Bronchus fibroblast of lung (primary cell): ENCODE measurements at places on chromosomes 11 and 22. TPM values are rescaled to one million over a fixed set of nuclear protein-coding genes. Genes with fewer than 3 reads are reported as not detected.

SIAE gene
- total RNA-seq, result 9.4 and 10.9 TPM in 2 replicates

MYO7A gene
- 0.15 TPM in 1 of 2 replicates, not detected in the other for total RNA-seq

UCP2 gene
- total RNA-seq, result 20.7 and 21.6 TPM in 2 replicates

POTEH gene
- total RNA-seq, result not detected in 2 replicates

PNPLA3 gene
- total RNA-seq, result 10.4 and 10.7 TPM in 2 replicates

NRGN gene
- total RNA-seq, result 6.6 and 7.1 TPM in 2 replicates

ABTB2 gene
- 2.4 TPM in 2 replicates for total RNA-seq

GGT5 gene
- 10.3 and 10.6 TPM in 2 replicates for total RNA-seq

SLC17A6 gene
- total RNA-seq, result not detected in 2 replicates

THY1 gene
- 64.8 and 72.6 TPM in 2 replicates for total RNA-seq

MTMR3 gene
- 8.8 and 9.1 TPM in 2 replicates for total RNA-seq

BID gene
- 28.5 and 41.7 TPM in 2 replicates for total RNA-seq

BAIAP2L2 gene
- total RNA-seq, result 0.17 and 0.59 TPM in 2 replicates

GNAZ gene
- total RNA-seq, result 0.89 and 1.2 TPM in 2 replicates

OR51E2 gene
- not detected in 2 replicates for total RNA-seq

OR52I1 gene
- total RNA-seq, result not detected in 2 replicates

GRAP2 gene
- not detected in 2 replicates for total RNA-seq

RNF169 gene
- total RNA-seq, result 7.9 and 10.3 TPM in 2 replicates

OR2AG2 gene
- total RNA-seq, result under 0.01 and 0.15 TPM in 2 replicates

C11orf98 gene
- 128 and 158 TPM in 2 replicates for total RNA-seq

C11orf42 gene
- not detected in 2 replicates for total RNA-seq

ALX4 gene
- not detected in 2 replicates for total RNA-seq

CHST1 gene
- 0.67 and 0.74 TPM in 2 replicates for total RNA-seq

MFRP gene
- total RNA-seq, result not detected in 2 replicates

OR52N4 gene
- not detected in 2 replicates for total RNA-seq

SLC1A2 gene
- under 0.01 and 0.17 TPM in 2 replicates for total RNA-seq

PHOX2A gene
- total RNA-seq, result not detected in 2 replicates

P4HA3 gene
- 2.4 and 3.7 TPM in 2 replicates for total RNA-seq

DDI1 gene
- not detected in 2 replicates for total RNA-seq

CATSPERZ gene
- 0.15 TPM in 1 of 2 replicates, not detected in the other for total RNA-seq

NLRP10 gene
- total RNA-seq, result 7.6 and 11.7 TPM in 2 replicates

TMEM109 gene
- total RNA-seq, result 96.5 and 123 TPM in 2 replicates

SPATA19 gene
- total RNA-seq, result not detected in 2 replicates

CALCA gene
- not detected in 2 replicates for total RNA-seq

LGALS1 gene
- total RNA-seq, result 7,222 and 8,728 TPM in 2 replicates

CEND1 gene
- 3.9 and 6.1 TPM in 2 replicates for total RNA-seq

GRM5 gene
- total RNA-seq, result under 0.01 TPM in 1 of 2 replicates, not detected in the other

WNT7B gene
- 2.5 and 3.4 TPM in 2 replicates for total RNA-seq

MUC6 gene
- not detected in 2 replicates for total RNA-seq

HBE1 gene
- 0.89 TPM in 1 of 2 replicates, not detected in the other for total RNA-seq

PTPMT1 gene
- total RNA-seq, result 150 and 156 TPM in 2 replicates

TMEM218 gene
- 27.5 and 33.3 TPM in 2 replicates for total RNA-seq

TRIM48 gene
- not detected in 2 replicates for total RNA-seq

ANKK1 gene
- not detected in 2 replicates for total RNA-seq

TRPM5 gene
- total RNA-seq, result not detected in 2 replicates

TSSK2 gene
- total RNA-seq, result not detected in 2 replicates

GVQW3 gene
- total RNA-seq, result 0.45 and 1.0 TPM in 2 replicates

PTGDR2 gene
- total RNA-seq, result 1.3 and 1.6 TPM in 2 replicates

ASRGL1 gene
- 1.8 and 3.1 TPM in 2 replicates for total RNA-seq

BEST1 gene
- total RNA-seq, result 1.7 and 2.2 TPM in 2 replicates

GATD1 gene
- 26.3 and 28.1 TPM in 2 replicates for total RNA-seq

SF3A1 gene
- 46.1 and 64.5 TPM in 2 replicates for total RNA-seq

HTR3B gene
- not detected in 2 replicates for total RNA-seq

CD6 gene
- total RNA-seq, result not detected in 2 replicates

LRRC32 gene
- total RNA-seq, result 2.1 and 2.4 TPM in 2 replicates

PANX1 gene
- 30.9 and 31.1 TPM in 2 replicates for total RNA-seq

APOBEC3F gene
- total RNA-seq, result 5.1 and 7.4 TPM in 2 replicates

SYT13 gene
- not detected in 2 replicates for total RNA-seq
